Activated T-helper 1 cell treated with anti-CD3 and anti-CD28 coated beads, Interleukin-2, amount 50 U/mL, for 16 hours (primary cell): ENCODE measurements at places on chromosomes 3 and 15.

DNA sequence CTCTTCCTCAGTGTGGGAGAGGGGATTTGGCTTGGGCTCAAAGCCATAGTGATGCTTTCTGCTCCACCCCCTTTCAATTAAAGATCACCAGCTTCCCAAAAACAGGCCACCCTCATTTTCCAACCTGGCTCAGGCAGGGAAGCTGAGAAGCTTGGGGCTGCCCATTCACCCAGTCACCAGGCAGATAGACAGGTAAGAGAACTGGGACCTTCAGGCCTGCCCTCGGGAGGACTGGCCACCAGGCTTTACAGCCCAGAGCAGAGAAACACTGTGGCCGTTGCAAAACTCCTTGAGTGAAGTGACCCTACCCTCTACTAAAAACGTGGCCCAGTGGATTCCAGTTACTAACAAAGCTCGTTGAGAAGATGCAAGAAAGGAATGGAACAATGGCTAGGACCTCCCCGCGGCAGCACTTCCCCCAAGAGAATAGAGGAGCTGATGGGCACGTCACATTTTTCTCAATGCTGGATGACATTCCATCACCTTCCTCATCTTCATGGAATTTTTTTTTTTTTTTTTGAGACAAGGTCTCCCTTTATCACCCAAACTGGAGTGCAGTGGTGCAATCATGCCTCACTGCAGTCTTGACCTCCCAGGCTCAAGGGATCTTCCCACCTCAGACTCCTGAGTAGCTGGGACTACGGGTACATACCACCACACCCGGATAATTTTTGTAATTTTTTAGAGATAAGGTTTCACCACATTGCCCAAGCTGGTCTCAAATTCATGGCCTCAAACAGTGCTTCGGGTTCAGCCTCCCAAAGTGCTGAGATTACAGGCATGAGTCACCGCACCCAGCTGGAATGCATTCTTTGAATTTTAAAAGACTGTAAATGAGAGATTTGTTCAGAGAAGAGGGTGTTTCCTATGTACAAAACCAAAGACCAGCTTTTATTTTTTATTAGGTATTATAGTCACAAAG lies 37.9 kb downstream of the LIPC start:
- DNase-seq, result no peak

GRCh38 chr3:112405845-112406244 lies 72.9 kb downstream of the CD200 start:
- no peak for DNase-seq

DNA sequence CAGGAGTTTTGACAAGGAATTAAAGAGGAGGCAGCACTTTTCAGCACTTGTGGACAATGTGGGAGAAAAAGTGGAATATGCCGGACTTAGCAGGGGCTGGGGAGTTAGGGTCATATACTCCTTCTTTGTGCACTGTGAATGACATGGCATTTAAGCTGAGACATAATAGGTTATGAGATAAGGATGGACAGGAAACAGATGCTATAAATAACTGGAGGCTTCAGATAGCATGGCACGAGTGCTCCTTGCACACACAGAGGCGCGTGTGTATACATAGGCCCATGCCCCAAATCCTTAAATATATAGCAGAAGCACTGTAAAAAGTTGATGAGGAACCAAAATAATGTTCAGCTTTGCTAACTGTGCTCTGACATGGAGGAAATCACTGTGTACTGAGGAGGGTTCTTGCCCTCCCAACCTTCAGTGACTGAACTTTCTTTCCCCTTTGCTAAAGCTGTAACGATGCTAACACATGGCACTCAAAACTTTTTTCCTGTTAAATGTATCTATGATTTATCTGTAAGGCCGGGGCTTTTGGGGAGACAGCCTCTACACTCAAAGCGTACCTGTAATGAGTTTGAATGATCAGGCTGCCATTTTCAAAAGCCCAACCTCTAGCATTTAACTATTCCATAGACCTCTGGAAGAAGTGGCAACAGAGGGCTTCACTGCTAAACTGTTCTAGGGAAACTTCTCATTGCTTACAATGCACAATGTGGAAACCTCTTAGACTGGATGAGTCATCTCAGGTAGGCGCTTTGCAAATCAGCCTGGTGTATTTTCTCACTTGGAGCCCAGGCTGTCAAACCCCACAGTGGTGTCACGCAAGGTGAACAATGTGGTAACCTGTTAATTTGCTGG lies 784.6 kb downstream of the NR2F2 start:
- DNase-seq, result no peak

DNA sequence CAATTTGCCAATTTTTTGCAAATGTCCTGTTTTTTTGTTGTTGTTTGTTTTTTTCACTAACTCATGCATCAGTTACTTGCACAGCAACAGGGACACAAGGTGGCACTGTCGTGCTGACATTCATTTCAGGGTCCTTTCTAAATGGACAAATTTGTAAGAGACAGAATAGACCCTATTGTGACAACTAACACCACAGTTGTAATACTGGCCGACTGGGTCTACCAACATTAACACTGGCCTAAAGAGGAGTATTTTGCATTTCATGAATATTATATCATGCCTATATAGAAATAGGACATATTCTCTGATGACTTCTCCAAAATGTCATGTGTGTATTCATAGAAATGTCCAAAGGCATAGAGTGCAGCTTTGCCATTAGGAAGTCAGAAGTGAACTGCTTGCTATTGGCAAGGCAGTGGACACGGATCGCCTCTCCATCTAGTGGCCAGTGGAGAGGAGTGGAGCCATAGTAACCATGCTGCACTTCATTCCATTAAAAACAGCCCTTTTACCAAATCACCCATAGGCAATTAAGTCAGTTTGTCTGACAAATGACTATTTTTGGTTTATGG lies 54.8 kb downstream of the ZBTB20 start:
- peak; percentile 14 for DNase-seq

DNA sequence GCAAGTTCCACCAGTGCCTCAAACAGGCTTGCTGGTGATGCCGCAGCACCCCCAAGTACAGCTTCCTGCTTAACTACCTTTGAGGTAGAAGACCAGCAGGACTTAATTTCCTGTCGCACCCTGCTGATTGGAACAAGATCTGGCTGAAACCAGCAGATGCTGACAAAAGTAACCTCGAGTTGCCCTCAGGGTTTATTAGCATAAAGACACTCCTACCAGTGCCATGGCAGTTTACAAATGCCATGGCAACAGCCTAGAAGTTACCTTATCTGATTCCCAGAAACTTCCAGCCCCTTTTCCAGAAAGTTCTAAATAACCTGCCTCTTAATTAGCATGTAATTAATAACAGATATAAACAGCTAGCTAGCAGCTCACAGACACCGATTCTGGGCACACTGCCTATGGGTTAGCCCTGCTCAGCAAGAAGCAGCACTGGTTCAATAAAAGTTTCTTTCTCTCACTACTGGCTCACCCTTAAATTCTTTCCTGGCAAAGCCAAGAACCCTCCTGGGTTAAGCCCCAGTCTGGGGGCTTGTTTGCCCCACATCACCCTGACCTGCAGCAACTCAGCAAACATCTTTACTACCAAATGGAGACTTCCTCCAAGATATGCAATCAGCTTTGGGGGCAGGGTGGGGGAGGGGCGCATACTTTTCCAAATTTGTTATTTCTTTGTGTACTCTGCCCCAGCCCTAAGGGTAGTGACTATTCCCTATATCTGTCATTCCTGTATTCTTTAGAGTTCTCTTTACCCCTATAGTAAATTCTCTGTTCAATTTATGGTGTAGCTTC lies 54.2 kb downstream of the MAP4 start:
- no peak for DNase-seq

GRCh38 chr3:73070675-73071575 lies 9.5 kb downstream of the EBLN2 start:
- DNase-seq, result no peak

DNA sequence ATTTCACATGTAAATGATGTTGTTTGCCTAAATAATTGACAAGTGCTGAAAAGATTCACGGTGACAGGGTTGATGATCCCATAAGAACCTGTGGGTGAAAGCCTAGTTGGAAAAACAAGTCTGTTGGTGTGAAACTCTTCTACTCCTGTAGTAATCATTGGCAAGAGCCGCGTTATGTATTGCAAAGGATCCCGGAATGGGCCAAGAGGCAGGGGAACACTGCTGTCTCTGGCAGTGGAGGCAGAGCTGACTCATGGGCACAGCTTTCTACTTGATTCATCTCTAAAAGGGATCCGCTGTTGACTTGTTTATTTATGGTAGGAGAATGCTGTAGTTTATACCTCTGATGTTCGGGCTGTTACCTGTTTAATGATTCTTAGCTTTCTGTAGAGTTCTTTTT lies 63.1 kb downstream of the MAP6D1 start:
- no peak for DNase-seq

GRCh38 chr15:83871808-83872559 lies 218.1 kb downstream of the ADAMTSL3 start:
- DNase-seq, result no peak

GRCh38 chr3:30811151-30811795 lies 83.2 kb downstream of the GADL1 start:
- no peak for DNase-seq

GRCh38 chr3:54713455-54713854 lies 214.4 kb downstream of the LRTM1 start:
- no peak for DNase-seq

DNA sequence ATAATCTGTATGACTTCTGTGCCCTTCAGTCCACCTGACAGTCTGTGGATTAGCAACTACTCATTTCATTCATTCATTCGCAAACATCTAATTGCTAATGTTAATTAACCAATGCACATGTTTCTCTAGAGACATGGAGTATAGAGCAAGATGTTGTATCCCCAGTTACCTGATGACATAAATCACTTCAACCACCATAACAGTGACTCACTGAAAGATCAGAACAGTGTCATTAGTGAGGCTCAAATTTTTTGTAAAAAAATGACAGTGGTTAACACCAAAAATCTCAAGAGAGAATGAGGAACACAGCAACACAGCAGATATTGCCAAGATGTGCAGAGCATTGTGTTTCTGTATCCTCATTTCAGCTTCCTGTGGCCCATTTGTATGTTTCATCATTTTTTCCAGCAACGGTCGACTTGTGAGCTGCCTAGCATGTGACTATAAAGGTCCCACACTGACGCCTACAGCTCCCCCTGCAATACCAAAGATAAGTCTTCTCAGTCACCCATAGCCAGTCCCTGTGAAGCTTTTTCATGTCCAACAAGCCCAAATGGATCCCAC lies 3.7 kb upstream of the PLD1 start:
- no peak for DNase-seq

DNA sequence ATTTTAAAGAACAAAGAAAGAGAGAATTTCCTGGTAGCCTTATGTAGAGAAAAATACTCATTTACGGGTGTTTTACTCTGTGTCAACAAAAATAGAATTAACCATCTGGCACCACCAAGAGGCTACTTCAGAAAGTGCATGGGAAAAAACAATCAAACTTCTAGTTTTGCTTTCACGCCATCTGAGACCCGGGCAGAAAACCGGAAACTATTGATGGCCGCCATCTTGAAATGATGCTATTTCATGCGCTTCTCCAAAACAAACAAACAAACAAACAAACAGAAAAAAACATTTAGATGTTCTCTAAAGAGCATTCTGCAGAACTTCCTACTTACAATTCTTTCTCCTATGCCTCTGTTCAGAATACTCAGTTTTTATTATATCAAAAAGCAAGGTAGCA lies 49.4 kb upstream of the SYNPR start:
- no peak for DNase-seq

- no peak for DNase-seq
Measured at GRCh38 chr15:77393471-77393840, 26.4 kb downstream of the PEAK1 start.

DNA sequence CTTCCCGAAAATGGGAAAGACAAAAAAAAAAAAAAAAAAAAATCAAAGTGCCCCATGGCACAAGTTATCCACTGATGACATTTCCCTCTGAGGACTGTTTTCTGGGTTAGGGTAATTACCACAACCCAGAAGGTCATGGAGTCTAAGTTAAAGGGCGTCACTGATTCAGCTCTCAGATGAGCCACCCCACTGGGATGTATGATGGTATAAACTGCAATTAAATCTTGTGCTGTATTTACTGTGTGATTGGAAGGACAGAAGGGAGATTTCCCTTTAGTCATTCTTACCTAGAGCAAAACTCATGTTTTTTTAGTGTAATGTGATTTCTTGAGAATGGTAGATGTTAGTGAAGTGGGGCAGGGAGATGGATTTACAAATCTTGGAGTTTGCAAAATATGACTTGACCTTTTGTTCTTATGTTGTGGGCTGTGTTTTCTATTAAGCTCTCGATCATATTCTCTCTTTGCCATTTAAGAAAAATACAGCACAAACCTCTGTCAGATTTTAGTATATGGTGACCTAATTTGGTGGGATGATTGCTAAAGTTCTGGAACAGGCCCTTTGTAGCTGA lies 244.2 kb downstream of the PTPRG start:
- no peak for DNase-seq

- DNase-seq, result no peak
Measured at GRCh38 chr15:87874896-87875711, 381.4 kb downstream of the NTRK3 start.

GRCh38 chr15:75380773-75381172 lies 12.4 kb upstream of the MAN2C1 start:
- DNase-seq, result no peak

- no peak for DNase-seq
Measured at GRCh38 chr3:164467007-164467406, 611.3 kb downstream of the SI start.

DNA sequence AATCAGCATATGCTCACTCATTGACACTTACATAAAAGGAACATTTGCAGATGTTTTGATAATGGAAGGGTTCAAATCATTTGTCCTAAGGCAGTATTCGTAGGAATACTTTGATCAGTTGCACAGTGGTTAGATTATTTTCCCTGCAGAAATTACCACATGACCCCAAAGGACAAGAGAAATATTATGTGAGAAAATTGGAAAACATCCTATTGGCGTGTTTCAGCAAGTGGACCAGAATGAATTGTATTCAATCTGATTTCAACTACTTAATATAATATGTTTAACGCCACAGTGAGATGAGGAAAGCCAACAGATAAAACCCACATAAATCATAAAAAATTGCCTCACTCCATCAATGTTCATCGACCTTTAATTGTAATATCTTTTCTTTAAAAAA lies 195.0 kb upstream of the MDFIC2 start:
- no peak for DNase-seq

- no peak for DNase-seq
Measured at GRCh38 chr15:46764851-46765250, 952.5 kb upstream of the SEMA6D start.

DNA sequence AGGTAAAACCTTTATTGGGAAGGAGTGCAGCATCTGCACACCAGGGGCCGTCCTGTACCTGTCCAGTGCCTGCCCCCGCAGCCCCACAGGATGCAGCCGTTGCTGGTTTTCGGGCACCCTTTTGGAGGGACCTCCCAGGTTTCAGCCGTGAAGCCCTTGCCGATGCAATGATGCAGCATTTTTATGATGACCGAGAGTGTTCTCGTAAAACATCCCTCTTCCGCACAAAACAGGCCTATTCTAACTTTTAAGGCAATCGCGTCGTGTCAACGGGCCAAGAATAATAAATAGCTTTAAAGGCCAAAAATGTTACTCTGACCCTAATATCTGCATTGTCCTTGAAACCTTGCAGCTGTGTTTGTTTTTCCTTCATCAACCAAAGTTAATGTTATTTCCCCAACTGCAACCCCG lies 126.1 kb downstream of the LRRK1 start:
- no peak for DNase-seq

GRCh38 chr15:73892446-73893226 lies 19.3 kb downstream of the TBC1D21 start:
- no peak for DNase-seq
